ENCODE measurements at places on chromosomes 7 and 10.
A peak's percentile ranks its signal among the peaks of the same experiment; 100 is the strongest.

DNA sequence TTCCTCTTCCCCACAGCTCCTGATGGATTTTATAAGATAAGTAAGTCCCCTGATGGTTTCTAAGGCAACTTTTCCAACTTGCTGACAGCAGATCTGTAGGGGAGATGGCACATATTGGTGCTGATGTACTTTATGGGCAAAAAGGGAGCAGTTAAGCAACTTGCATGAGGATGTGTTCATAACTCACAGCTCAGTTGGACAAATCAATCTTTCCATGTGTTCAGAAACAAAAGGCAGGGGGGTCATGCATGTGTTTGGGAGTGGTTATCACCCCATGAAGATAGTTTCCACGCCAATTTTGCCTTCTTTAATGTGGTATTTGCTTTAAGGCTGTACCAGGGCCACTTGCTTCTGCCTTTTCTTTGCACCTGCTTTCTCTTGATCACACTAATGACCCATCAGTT, 6.1 kb downstream of the RBM20 start:
- DNase-seq = no peak

- DNase-seq = no peak
Measured at GRCh38 chr7:139317939-139318505, 23.1 kb upstream of the FMC1 start.

DNA sequence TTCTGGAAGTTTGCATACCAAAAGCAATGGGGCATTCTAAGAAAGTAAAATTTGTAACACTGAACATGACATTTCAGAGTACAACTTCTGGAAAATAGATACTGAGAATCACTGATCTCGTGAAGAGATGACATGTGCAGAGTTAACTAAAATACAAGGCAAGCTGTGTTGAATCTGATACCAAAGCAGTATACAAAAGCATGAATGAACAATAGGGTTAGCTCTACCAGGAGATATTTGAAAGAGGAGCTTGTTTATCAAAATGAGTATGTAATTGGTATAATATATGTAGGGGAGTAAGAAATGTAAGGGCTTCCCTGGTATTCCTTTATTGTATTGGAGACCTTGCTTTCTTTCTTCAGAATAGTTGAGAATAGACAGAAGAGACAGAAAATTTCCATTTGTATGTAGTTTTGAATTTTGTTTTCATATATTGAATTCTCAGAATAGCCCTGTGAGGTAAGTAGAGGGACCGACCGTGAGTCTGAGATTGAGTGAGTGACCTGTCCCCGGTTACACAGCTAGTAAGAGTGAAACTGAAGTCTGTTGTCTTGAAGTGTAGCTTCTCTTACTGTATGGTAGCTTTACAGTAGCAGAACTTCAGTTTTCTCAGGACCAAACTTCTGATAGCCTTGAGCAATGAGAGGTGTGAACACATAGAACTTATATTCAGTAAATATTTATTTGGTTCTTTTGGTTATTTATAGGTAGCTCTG, 5.0 kb downstream of the HBP1 start:
- DNase-seq = no peak

DNA sequence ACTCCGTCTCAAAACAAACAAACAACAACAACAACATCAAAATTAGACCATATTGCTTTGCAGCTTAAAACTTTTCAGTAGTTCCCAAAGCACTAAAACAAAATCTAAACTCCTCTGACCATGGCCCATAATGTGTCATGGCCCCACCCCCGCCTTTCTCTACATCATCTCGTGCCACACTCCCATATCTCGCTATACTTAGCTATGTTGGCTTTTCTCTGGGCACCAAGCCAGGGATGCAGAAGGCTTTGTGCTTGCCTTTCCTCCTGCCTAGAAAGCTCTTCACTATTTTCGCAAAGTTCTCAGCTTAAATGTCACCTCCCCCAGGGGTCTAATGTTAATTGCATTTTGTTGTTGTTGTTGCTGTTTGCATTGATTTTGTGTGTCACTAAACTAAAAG, 15.1 kb upstream of the SLC16A12 start:
- no peak for DNase-seq

DNA sequence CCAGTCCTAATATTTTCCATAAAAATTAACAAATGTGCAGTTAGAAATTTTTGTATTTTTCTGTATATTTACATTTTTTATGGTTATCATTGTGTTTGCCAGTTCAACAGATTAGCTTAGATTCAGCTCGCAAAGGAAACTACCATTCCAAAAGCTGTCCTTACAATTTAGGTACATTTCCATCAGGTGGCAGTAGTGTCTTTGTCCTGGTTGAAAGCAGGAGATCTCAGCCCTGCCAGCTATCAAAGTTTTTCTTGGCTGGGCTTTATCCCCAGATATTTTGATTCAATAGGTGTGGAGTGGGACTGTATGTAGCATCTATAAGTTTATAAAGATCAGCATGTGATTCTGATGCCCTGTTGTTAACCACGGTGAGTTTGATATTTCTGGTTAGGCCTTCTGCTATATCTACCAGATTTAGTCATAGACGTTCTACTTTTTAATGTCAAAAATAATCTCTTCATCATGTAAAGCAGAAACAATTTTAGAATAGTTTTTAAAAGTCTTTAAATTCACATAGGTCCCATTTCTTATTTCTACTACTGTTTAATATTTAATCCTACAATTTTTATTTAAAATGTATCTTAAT, 15.5 kb upstream of the ICA1 start:
- DNase-seq = no peak

- peak; percentile 27 for DNase-seq
Measured at GRCh38 chr10:6239213-6239991, 36.7 kb downstream of the PFKFB3 start.

GRCh38 chr10:77637532-77638320, at the start of gene KCNMA1:
KCNMA1 (minus strand) TSS chr10:77637808.
- DNase-seq = no peak

- no peak for DNase-seq
Measured at GRCh38 chr7:72032934-72033333, 379.2 kb downstream of the CALN1 start.

DNA sequence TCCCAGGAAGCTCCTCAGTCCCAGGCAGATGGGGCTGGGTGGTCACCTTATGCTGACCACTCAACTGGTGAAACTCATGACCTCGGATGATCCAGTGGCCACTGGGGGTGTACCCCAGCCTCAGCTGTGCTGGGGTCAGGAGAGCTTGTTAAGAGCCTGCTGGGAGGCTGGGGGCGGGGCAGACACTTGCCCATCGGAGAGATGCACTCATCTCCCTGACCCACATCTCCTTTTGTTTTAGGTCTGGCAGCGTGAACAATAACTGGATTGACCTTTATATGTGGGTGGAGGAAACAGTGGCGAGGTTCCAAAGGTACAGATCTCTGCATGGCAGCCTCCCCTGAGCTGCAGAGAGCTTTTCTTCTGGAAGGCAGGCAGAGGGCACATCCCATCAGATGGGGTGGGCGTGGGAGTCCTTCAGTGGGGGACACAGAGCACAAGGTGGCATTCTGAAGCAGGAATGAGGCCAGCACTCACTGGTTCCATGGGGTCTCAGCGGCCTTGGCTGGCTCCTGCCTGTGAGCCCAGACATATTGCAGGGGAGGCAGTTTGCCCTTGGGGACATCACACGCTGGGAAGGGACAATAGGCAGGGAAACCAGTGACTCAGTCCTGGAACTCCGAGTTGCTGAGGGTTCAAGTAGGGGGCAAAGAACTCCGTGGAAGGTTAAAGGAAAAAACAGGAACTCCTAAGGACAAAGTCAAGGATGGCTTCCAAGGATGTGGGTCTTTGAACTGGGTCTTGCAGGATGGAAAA, 5.2 kb downstream of the ANTXRL start:
- no peak for DNase-seq

GRCh38 chr7:129122078-129122750, 22.3 kb upstream of the TSPAN33 start:
- no peak for DNase-seq

GRCh38 chr7:81926154-81926553, 156.3 kb upstream of the HGF start:
- no peak for DNase-seq

DNA sequence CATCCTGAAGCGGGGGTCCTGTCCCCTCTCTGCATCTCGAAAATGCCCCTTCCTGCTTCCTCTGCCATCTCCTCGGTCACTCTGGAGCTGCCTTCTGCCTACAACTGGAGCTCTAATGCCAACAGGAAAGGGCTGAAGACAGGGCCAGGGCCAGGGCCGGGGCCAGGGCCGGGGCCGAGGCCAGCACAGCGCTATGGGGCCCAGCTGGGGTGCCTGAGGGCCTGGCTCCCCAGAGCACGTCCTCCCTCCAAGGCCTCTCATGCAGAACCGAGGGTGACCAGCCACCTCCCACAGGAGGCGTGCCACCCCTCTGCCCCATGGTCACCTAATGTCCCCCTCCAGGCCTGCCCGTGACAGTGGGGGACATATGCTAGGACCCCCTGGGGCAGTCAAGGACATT, 155.7 kb downstream of the PRKAG2 start:
- DNase-seq = no peak

- DNase-seq = no peak
Measured at GRCh38 chr7:148987751-148988512, 40.4 kb downstream of the PDIA4 start.

- no peak for DNase-seq
Measured at GRCh38 chr7:101094791-101095375, 9.6 kb downstream of the TRIM56 start.

- DNase-seq = no peak
Measured at GRCh38 chr7:54881816-54882520, 123.0 kb upstream of the SEC61G start.

- DNase-seq = no peak
Measured at GRCh38 chr7:134449680-134450079, 9.2 kb downstream of the AKR1B1 start.

DNA sequence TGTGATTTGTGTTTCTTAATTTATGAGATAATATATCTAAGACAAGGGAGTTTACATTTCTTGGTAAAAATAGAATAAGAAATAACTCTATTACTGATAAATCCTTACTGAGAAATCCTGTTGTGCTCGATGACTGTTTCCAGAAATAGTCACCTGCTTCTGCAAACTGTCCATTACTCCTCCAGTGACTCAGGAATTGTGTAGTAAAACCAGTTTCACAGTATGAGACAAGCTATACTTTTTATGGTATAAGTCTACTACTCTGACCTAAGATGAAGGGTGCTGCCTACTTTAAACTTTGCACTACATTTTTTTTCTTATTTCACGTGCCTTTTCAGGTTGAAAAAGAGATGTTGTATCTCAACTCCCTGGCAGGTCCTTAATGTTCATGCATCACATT, 6.8 kb upstream of the ANKRD22 start:
- DNase-seq = no peak

- DNase-seq = no peak
Measured at GRCh38 chr10:86035791-86036543, 330.6 kb downstream of the GRID1 start.

DNA sequence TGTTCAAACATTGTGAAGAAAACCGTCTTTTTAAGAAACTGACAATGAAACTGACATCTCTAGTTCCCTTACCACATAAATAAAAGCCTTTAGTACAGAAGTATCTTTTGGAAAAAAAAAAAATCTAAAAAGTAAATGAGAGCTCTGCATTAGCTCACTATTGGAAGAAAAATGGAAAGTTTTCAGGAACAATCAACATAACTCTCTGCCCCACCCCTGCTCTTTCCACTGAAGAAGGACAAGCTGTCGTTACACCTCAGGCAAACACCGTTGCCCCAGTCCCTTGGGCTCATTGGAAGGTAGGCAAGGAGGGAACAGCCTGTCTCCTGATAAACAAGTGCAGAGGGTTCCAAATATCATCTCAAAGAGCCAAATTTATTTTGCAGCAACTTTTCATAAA, 22.4 kb upstream of the C1QL3 start:
- DNase-seq = no peak

- DNase-seq = no peak
Measured at GRCh38 chr10:119726676-119727261, 919 bp downstream of the INPP5F start.

- no peak for DNase-seq
Measured at GRCh38 chr10:117663750-117664149, 121.2 kb downstream of the EMX2 start.

- DNase-seq = no peak
Measured at GRCh38 chr7:132158166-132158565, 418.1 kb downstream of the PLXNA4 start.

GRCh38 chr7:157540606-157541294, 203.9 kb downstream of the DNAJB6 start:
- no peak for DNase-seq

DNA sequence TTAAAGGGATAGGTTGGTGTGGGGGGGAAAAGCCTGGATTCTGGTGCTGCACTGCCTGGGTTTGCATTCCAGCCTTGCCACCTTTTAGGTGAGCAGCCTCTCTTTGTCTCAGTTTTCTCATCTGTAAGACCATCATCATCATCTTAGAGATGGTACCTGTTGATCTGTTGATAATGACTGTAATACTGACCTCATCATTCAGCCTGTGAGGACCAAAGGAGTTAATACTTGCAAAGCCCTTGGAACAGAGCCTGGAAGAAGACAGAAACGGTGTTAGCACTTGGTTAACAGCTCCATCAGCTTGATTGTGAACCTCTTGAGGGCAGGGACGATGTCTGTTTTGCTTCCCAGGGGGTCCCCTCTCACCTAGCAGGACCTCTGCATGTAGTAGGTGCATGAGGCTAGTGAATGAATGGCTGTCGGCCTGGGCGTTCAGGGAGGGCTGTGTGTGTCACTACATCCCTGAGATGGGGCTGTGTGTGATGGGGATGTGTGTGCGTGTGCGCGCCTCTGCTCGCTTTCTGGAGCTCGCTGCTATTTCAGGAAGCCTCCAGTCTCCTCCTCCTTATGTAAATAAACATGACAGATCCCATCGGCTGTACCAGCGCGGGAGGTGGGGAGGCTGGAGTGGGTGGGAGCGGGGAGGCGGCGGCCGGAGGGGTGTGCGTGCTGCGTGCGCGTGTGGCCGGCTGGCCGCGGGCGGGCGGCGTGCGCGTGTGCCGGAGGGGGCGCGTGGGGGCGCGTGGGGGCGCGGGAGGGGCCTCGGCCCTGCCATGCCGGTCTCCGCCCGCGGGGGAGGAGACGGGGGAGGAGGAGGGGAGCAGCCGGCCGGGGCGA, 61.2 kb downstream of the NEURL1 start:
- DNase-seq = no peak

DNA sequence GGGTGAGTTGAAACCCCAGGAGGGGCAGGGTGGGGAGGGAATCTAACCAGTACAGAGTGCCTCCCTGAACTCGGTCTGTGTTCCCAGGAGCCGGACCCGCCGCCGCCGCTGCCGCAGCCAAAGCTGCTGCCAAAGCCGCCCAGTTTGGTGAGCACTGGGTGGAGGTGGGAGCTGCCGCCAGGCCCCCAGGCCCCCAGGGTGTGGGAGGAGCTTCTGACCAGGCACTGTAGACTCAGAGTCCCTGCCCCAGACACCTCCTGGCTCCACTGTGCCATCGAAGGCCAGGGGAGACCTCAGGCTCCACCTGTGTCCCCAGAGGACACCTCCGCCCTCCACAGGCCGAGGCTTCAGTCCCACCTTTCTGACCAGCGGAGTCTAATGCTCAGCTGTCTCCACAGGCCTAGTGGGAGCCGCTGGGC, 20.4 kb upstream of the LIMK1 start:
- DNase-seq = no peak

- no peak for DNase-seq
Measured at GRCh38 chr7:22663721-22664120, 63.3 kb upstream of the IL6 start.

DNA sequence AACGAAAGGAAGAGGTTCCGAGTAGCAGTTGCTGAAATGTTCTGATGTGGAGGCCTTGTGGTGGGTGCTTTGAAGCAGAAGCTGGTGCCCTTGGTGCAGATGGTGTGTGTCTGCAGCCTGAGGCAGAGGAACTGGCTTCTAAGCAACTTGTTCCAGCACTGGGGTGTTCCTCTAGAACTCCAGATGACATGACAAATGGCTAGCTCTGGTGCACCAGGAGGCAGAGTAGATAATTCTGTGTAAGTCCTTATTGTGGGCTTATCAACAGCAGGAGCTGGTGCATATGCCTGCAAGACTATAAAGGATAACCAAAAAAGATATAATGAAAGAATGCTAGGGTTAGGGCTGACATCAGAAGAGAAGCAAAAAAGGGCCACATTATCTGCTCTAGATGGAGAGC, 76.5 kb downstream of the ARL5B start:
- no peak for DNase-seq
